ENCODE measurements at places on chromosomes 1 and 21.

GRCh38 chr1:88462096-88462487, 222.0 kb upstream of the PKN2 start:
- no peak for DNase-seq

DNA sequence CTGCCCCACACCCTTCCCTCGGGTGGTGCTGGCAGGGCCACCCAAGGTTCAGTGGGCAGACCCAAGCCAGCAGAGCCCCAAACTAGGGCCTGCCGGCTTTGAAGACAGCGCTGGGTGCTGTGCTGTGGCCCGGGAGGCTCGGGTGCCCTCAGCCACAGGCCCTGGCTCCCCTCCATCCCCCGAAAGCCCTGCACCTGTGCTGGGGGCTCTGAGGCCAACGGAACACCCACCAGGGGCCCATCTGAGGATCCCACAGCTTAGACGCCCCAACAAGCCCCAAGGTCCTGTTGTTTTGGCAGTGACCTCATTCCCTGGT, 8.6 kb downstream of the ITGB2 start:
- no peak for DNase-seq

DNA sequence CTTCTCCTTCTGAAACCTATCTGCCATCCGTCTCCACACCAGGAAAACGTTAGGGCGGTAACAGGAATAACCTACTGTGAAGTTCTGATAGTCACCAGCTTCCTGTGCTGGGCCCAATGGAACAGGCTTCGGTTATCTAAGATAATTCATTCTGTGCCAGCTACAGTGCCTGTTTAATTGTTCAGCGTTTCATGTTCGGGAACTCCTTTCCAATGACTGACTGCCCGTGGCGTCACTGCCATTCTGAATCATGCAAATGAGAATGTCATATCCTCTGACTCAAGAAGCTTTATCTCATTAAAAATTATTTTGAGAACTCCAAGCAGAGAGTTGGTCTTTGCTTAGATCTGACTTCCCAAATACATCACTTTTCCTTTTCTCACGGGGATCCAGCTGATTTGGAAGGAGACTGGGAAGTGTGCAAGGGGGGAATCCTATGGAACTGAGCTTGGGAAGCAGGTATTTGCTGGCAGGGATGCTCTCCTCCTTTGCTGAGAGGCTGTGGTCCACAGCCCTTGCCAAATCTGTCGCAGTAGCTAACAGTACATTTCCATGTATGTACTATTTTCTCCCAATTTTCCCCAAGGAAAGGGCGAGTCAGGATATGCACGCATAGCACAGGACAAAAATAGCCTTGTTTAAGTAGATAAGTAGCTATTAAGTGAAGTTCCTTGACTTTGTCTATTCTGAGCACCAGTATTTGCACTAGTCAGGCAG, 358.7 kb downstream of the LTN1 start:
- peak; percentile 29 for DNase-seq

DNA sequence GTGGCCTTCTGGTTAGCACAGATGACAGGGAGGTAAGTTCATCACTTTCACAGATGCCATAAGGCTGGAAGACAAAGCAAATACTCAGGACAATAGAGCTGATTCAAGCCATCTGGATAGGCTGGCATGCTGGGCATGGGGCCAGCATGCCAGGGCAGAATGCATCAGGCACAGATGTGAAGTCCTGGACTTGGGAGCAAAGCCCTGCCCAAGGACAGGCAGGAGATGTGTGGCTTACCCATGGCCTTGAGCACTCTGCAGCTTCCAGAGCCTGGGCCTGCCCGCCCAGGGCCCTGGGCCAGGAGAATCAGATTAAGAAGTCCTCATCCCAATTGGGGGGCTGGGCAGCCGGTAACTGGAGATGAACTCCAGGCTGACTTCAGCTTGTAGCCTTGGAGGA, 135.7 kb upstream of the ZC3H12A start:
- DNase-seq: no peak

- DNase-seq: no peak
Observed at GRCh38 chr1:167328816-167329483, 108.3 kb downstream of the POU2F1 start.

- DNase-seq: no peak
Observed at GRCh38 chr21:42705746-42706374, 52.4 kb downstream of the PDE9A start.

DNA sequence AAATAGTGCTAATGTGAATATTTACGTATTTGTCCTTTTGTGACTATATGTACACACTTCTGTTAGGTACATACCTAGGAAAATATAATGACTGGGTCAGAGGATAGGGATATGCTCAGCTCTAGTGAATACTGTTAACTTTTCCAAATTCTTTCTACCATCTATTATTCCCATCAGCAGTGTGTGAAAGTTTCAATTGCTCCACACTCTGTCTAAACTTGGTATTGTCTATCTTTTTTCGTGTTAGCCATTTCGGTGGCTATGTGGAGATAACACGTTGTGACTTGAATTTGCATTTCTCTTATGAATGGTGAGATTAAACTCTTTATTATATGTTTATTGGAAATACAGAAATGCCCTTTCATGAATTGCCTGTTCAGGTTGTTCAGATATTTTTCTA, 22.7 kb upstream of the LELP1 start:
- DNase-seq: no peak

- no peak for DNase-seq
Observed at GRCh38 chr1:242017580-242018233, 18.8 kb upstream of the MAP1LC3C start.

DNA sequence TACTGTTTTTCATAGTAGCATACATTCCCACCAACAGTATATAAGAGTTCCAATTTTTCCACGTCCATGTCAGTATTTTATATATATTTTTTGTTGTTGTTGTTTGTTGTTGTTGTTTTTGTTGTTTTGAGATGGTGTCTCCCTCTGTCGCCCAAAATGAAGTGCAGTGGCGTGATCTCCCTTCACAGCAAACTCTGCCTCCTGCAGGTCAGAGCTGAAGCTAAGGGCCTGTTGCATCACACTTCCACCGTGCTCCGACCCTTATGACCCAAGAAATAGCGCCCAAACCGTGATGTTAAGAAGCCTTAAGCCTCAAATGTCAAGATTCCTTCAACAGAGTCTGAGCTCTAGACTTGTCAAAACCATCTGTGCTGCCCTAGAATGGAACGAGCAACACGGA, 2032.3 kb downstream of the MRPL39 start:
- DNase-seq: no peak

DNA sequence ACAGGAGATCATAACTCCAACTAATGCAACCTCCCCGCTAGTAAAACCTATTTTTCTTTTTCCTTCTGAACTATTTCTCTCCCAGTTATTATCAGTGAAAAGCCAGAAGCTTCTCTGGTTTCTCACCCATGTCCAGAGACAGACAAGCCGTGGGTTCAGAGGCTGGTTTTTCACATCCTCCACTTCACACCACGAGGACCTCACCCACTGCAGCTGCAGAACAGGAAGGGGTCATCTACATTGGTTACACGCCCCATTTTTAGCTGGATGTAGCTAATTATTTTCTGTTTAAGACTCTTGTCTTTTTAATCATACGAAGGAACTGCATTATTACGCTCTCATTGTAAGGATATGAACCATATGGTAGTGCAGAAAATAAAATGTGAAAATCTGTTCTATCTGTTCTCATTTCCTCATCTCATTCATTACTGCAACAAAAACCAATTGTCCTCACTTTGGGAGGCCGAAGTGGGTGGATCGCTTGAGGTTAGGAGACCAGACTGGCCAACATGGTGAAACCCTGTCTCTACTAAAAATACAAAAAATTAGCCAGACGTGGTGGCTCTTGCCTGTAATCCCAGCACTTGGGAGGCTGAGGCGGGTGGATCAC, 39.1 kb upstream of the CLDN14 start:
- DNase-seq: no peak

DNA sequence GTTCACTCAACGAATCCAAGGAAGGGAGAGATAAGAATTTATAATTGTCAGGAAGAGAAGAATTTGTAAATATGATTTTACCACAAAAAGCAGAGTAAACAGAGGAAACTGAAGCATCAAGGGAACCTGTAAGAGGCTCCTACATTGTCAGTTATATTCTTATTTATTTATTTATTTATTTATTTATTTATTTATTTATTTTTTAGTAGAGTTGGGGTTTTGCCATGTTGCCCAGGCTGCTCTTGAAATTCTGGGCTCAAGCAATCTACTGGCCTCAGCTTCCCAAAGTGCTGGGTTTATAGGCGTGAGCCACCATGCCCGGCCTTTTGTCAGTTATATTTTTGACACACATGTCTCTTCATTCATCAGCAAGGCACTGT, 47.1 kb downstream of the FCRL3 start:
- DNase-seq: no peak

GRCh38 chr1:167751676-167752075, 29.9 kb downstream of the MPZL1 start:
- DNase-seq: no peak

DNA sequence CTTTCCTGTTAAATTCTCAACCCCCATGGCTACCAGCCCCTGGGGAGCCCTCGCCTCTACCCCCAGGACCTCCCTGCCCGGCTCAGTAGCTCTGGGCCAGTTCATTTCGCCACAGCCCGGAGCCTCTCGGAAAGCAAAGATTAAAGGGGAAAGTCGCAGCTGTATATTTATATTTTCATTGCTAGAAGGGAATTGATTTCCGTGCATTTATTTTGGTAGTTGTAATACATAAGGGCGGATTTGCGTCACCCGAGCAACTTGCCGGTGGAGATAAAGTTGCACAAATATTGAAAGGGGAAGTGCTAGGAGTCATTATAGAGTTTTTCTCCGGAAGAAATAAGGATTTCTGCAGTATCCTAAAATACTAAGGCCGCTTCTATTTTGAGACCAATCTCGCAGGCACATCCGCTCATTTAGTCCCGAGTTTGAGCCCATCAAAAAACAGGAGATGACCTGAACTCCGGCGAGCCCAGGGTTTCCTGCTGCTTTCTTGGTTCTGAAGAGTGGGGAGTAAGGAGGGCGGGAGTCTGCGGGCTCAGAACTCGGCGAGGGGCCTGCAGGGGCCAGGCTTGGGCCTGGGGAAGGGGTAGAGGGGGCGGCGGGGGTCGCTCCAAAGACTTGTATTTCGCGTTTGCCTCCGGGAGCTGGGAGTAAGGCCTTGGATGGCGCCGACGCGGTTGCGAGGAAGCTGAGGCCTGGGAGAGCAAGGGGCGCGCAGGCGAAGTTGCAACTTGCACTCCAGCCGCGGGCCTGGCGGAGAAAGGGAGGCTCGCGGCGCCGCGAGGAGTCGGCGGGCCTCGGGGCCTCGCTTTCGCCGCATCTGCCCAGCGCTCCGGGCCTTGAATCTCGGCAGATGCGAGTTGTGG, 2.5 kb upstream of the HLX start:
- DNase-seq: no peak

GRCh38 chr1:169528215-169529067, 42.7 kb upstream of the SLC19A2 start:
- DNase-seq: no peak

DNA sequence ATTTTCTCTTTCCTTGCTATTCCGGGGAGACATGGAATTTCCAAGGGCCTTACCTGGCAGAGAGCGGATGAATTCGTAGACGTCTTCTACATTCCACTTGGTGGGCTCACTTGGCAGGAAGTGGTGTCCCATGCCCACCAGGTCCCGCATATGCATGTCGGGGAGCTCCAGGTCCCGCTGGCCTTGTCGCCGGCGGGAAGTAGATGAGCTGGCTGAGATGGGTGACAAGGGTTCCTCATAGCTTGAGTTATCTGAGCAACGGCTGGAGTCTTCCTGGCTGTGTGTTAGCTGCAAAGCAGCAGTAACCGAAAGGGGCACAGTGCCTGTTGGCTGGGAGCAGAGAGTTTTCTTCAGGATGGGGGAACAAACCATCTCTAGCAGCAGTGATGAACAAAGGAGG, 7.9 kb upstream of the A3GALT2 start:
- DNase-seq: no peak

All from amniotic stem cell (primary cell).